A172 (cell line): ENCODE measurements at places on chromosomes 6 and 20. TPM values are rescaled to one million over a fixed set of nuclear protein-coding genes. Genes with fewer than 3 reads are reported as not detected.

The FAM83B gene
- not detected in 2 replicates for total RNA-seq

- DNase-seq: no peak
These were observed 4.8 kb downstream of the TAF4 start for GRCh38 chr20:62060631-62061541.

DNA sequence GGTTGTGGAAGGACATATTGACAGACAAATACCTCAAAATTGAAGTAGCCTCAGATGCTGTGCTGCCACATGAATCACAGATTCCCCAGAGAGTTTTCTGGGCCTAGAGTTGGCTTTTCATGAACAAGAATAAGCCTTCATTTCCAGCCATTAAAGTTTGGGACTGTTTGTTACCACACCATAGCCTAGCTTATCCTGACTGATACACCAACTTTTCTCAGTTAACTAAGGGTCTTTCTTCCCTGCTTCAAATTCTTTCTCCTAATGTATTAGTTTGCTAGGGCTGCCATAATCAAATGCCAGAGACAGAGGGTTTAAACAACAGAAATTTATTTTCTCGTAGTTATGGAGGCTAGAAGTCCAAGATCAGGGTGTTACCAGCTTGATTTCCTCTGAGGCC, 237.4 kb upstream of the ZFP64 start:
- DNase-seq: no peak

The PAX1 gene
- total RNA-seq: not detected in 2 replicates

GRCh38 chr6:72761761-72762160, 139.9 kb downstream of the KCNQ5 start:
- DNase-seq: no peak

GRCh38 chr6:162913206-162913605, 185.4 kb downstream of the PACRG start:
- DNase-seq: no peak

- no peak for DNase-seq
These were observed 21.7 kb upstream of the BHLHE23 start for GRCh38 chr20:63028461-63028921.

DNA sequence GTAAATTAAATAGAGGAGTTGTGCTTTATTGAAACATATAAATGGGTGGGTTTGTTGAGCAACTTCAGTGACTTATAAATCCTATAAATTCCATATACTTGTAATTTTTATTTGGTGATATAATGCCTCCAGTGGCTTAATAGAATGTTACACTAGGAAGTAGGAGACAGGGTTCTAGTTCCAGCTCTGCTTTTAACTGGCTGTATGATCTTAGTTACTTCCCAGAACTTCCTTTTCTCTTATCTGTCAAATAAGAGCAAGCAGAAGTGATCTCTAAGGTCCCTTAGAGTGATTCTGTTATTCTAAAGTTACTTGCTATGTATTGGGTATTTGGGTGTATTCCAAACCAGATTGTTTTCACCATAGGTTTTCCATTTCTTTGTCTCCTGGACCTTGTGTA, 10.2 kb downstream of the ZSCAN23 start:
- no peak for DNase-seq

- no peak for DNase-seq
These were observed 155.7 kb downstream of the RIMS1 start for GRCh38 chr6:72042088-72042487.

The PEX3 gene
- 17.9 and 24.7 TPM in 2 replicates for total RNA-seq

The TTBK1 gene
- total RNA-seq: not detected in 2 replicates

DNA sequence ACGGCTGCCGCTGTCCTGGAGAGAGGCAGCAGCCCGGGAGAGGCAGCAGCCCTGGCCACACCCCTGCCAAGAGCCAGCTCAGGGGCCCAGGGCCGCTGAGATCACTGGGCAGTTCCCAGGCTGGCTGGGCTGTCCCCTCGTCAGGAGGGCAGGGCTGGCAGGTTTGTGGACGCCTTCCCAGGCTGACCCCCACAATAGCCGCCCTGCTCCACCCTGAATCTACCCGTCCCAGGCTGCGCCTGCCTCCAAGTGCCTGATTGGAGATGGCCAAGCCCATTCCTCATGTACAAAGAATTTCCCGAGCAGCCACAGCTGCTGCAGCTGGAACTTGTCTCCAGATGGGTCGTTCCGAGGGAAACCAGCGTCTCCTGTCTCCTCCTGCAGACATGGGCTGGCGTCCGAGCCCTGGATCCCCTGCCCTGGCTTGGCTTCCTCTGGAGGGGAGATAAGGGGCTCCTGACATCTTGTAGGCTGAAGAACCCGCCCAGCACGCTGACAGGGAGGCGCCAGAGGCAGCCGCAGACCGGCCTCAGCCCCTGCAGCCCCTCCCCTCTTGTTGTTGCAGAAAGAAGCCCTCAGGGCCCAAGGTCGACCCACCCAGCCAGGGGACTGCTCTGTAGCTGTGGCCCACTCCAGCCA, 9.4 kb upstream of the GATA5 start:
- DNase-seq: peak; percentile 52

The EDN1 gene
- 24.0 and 28.5 TPM in 2 replicates for total RNA-seq

- no peak for DNase-seq
These were observed 3.2 kb downstream of the POLH start for GRCh38 chr6:43579171-43579570.

The PBOV1 gene
- not detected in 2 replicates for total RNA-seq

DNA sequence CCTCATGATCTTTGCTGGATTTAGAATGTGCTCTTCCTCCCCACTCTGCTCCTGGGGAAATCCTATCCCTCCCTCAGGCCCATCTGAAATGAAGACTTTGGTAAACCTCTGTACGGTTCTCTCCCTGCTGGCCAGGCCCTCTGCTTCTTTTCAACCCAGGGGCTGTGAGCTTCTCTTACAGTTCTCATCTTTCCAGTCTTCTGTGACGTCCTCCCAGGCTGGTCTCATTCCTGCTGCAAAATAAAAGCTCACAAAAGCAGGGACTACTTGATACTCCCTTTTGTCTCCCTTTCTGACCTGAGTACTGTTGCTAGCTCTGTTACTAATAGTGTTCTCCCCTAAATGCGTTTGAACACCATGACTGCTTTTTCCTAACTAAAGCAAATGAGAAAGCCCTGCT, 46.3 kb downstream of the UNC5CL start:
- DNase-seq: no peak

DNA sequence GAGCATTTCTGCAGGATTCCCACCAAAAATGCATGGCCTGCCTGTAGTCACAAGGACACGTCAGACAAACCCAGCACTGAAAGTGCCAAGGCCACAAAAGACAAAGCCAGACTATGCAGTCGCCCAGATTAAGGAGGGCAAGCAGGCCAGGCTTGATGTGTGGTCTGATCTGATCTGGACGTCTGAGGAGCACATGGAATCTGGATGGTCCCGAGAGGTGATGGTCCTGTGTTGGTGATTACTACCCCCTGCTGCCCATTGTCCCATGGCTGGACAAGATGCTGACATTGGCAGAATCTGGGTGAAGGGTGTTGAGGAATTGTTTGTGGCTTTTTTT, 17.1 kb downstream of the NPEPL1 start:
- DNase-seq: no peak

GRCh38 chr6:131281471-131282270, 146.4 kb downstream of the AKAP7 start:
- no peak for DNase-seq

DNA sequence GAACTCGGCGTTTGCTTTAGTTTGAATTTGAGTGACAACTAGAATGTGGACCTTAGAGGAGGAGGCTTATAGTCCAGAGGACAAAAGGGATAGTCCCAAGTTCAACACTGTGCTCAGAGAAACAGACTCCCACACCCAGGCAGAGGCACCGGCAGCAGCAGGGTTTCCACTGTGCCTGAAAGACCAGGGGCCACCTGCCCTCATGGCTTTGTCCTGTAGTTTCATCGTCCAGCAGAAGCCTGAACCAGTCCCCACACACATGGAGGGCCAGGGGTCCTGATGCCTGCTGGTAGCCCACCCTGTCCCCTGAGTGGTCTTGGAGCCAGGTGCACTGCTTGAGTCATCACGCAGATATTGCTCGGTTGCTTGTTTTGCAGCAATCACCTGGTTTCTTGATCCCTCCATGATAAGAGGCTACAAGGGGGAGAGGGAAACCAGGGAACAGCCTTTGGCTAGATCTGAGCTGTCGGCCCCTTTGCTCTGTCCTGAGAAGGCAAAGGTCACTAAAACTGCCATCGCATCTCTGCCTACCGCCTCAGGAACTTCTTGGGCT, 7.2 kb upstream of the ACSS1 start:
- DNase-seq: no peak

The TRIM40 gene
- not detected in 2 replicates for total RNA-seq

DNA sequence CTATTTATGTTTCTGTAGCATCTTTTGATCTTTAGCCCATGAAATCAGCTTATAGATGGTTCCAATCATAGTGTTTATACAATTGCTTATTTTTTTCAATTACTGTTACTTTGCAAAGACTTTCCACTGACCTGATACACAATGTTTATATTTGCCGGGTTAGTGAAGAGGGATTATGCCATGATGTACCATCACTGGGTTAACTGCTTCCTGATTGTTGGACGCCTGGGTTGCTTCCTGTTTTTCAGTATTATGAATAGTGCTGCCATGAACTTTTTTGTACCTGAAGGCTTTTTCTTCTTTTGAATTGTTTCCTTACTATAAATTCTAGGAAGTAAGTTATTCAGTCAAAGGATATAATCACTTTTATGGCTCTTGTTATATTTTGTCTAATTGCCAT, 6.9 kb downstream of the MANBAL start:
- no peak for DNase-seq

The TFEB gene
- 6.0 and 9.6 TPM in 2 replicates for total RNA-seq

GRCh38 chr6:17004269-17004668, 97.6 kb upstream of the STMND1 start:
- no peak for DNase-seq

The PRICKLE4 gene
- total RNA-seq: not detected in 2 replicates

DNA sequence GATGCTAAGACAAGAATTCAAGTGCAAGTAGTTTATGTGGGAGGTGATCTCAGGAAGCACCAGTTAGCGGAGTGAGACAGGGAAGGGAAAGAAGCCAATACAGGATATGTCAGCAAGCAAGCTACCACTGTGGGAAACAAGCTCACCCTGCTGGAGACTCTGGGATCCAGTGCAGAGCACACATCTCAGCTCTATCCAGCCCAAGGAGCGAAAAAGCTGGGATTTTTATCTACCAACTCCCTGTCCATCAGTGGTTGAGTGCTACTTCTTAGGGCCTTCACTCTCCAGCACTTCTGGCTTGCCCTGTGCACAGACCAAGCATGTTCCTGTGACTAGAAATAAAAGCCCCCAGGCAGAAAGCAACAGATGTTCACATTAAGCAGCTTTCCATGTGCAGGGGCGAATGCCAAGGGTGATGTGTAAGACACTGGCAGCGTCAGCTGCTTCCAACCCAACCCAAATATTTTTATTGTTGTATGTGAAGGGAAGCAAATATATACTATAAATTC, 10.8 kb upstream of the RNF24 start:
- no peak for DNase-seq

DNA sequence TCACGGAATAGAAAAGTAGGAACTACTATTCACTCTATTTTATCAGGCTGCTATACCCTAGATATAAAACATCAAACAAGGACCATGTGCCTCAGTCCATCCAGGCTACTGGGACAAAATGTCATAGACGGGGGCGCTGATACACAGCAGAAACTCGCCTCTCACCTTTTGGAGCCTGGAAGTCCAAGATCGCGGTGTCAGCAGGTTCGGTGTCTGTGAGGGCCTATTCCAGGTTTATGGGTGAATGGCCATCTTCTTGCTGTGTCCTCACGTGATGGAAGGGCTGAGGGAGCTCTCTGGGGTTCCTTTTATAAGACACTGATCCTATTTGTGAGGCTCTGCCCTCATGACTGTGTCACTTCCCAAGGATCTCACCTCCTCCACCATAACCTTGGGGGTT, 89.5 kb downstream of the DLL1 start:
- DNase-seq: no peak

GRCh38 chr20:17601957-17602356, 32.1 kb downstream of the DSTN start:
- DNase-seq: no peak

GRCh38 chr6:125431971-125432370, 130.2 kb upstream of the HDDC2 start:
- DNase-seq: no peak

- no peak for DNase-seq
These were observed 66.4 kb downstream of the PHF20 start for GRCh38 chr20:35838205-35838604.

DNA sequence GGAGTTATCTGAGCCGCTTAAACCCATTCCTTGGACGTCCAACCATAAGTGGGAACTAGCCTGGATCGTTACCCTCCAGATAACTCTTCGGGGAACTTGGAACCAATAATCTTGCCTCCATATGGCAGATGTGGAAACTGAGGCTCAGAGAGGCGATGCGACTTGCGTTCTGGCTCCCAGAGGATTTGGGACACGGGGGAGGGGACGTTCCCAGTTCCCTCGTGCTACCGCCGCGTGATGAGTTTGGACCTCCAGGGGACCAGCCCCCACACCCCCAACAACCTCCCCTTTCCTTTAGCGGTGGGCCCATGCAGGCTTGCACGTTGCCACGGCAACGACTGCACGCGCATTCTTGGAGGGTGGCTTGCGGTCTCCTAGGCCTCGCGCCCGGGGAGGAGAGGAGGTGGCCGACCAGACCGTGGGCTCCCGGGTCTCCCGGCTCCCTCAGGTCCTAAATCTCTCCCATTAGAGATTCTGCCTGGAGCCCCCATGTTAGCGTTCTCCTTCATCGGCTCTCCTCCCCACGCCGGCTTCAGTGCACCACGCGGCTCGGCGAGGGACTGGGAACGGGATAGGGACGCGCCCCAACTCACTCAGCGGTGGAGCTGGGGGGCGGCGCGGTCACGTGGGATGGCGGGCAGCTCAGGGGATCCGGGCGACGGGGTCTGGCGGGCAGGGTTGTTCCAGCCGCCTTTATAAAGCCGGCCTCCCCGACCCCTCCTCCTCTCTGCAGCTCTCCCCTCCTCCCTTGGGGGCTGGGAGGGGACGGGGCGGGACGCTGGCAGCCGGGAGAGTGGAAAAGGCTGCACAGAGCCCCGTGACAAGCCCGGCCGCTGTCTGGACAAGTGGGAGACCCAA, at the start of gene PLTP:
Gene PLTP (minus strand): TSS at position 670 of the 858 bp plus-strand sequence. CDS start 703 bp downstream, outside the sequence.
- DNase-seq: no peak

DNA sequence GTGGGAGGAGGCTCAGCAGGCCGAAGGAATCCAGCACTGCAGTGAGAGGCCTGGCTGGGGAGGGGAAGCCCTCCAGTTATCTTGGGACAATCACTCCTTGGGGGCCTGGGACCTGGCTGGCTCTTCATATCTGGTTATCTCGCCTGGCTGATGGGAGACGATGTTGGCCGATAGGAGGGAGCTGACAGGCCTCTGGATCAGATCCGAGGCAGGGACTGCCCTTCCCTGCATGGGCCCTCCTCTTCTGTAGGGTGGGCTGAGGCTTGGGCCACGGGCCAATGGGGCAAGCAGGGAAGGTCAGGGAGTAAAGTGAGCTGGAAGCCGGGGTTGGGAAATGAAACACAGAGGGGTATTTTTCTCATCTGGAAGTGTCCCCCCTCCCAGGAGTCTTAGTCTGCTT, 25.2 kb downstream of the MANBAL start:
- DNase-seq: no peak

GRCh38 chr20:1345756-1346093, 16.8 kb upstream of the SDCBP2 start:
- no peak for DNase-seq

- no peak for DNase-seq
These were observed 622 bp downstream of the MRGBP start for GRCh38 chr20:62796699-62797491.

- DNase-seq: peak; percentile 45
These were observed 40.4 kb upstream of the TINAG start for GRCh38 chr6:54267798-54268197.

- DNase-seq: no peak
These were observed 60.1 kb downstream of the MTHFD1L start for GRCh38 chr6:150925590-150925928.
